ENCODE measurements at places on chromosomes 16 and 17.

DNA sequence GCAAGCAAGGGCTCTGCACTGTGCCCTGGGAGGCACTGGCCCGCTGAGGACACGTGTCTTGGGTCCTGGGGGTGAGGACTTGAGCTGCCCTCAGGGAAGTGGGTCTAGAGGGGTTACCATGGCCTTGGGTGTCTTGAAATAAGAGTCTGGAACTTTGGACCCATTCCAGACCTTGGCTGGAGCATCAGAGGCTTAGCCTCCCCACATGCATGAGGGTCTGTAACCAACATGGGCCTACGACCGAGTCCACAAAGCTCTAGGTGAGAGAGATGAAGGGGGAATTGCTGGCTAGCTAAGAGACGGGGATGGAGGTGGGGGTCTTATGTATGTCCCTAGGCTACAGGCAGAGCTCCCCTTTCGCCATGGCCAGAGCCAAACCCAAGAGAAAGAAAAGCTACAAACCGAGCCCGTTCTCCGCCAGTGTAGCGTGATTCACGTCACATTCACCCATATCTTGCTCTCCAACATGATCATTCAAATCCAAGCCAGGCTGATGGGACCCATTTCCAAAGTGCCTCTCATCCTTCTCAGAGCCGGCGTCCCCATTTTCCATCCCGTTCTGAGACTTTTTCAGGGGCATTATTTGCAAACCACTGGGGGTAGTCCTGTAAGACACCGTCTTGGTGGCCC, 120.1 kb downstream of the CDYL2 start:
- DNase-seq = no peak

DNA sequence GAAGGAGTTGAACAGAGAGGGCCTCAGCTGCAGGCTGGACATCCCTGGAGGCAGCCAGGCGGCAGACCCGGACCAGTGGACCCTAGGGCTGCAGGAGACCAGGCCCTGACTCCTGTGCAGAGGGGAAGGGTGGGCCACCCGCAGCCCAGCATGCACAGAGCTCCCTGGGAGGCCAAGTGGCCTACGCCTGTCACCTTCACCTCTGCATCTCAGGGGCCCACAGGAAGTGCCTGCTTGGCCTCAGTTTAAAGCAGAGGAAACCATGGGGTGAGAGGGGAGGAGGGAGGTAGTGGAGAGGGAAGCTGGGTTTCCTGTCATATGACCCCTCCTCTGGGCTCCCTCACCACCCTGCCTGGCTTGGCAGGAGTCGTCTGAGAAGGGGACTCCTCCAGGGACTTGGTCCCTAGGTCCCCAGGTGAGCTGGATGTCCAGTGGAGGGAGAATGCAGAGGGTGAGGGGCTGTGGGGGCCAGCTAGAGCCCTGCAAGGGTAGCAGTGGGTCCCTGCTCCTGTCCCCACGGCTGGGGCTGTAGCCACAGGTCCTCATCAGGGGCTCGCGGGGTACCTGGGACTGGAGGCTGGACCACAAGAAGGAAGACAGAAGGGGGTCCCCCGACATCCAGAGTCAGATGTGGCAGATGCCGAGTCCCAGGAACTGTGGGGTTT, at the start of gene TMC8:
Gene TMC8 (plus strand): TSS at position 335 of the 665 bp plus-strand sequence. CDS start 818 bp downstream, outside the sequence.
- DNase-seq = no peak

DNA sequence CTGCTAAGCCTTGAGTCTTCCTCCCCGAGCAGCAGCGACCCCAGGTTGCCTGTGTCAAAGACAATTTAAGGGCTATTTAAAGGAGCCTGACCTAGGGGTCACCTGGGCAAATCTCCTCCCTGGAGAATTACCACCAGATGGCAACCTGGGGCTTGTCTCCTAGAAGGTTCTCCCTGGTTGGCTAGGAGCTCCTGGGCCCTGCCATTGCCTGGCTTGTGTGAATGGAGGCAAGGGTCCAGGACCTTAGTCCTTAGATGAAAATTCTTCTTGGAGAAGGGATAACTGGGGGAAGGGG, 51.3 kb upstream of the TAC4 start:
- no peak for DNase-seq

- DNase-seq = no peak
Measured at GRCh38 chr17:31391496-31391949, at the start of gene RAB11FIP4. Gene RAB11FIP4 (plus strand): TSS chr17:31391675. CDS start chr17:31391853, 178 bp downstream.

GRCh38 chr16:35319536-35320192, 1860.3 kb downstream of the TP53TG3F start:
- DNase-seq = no peak

GRCh38 chr17:9183306-9183705, 162.0 kb downstream of the NTN1 start:
- no peak for DNase-seq

- no peak for DNase-seq
Measured at GRCh38 chr16:86075488-86075785, 176.5 kb downstream of the IRF8 start.

DNA sequence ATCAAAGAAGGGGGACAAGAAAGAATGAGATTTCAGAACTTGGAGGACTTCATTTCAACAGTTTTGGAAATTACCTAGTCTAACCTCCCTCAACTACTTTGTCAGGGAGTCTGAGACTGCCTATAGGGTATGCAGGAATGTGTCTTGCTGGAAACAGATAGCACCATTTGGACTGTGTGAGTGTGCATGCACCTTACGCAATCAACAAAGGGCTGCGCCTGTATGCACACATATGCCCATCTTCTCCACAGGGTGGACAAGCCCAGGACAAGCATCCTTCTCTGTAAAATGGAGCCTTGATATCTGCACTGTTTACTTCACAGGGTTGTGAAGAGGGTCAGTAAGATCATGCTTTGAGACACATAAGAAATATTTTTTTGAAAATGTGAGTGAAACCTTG, 305.7 kb upstream of the ASIC2 start:
- DNase-seq = no peak

GRCh38 chr17:20121359-20122253, 112.4 kb downstream of the SPECC1 start:
- peak; percentile 80 for DNase-seq

GRCh38 chr17:67245694-67246402, 852 bp upstream of the HELZ start:
- DNase-seq = peak; percentile 73

DNA sequence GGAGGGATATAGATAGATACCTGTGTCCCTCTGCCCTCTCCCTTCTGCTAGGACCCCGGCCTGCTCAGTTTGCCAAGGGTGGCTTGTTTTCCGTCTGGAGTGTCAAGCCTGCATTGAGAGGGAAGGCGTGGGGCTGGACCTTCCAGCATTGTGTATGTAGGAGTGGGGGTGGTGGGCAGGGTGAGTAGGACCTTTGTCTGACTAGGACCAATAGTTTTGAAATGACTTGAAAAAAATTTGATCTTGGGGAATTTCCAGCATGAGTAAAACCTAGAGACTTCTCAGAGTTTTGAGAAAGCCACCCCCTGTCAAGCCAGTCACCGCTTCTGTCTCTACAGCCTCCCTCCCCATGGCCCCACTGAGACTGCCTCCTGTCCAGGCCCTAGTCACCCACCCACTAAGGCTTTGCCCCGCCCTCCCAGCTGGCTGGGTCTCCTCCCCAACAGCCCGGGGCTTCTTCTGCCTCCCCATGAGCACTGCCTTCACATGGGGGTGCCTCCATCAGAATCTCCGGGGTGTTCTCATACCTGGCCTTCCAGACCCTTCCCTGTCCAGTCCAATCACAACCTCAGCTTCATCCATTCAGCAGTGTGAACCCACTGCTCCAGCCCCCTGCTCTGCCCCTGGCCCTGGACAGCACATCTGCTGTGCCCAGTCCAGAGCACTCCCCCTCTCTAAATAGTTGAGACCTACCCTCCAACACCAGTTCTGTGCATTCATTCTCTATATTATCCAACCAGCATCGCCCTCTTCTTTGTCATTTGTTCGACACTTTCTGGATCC, 207.0 kb downstream of the MSI2 start:
- DNase-seq = no peak

DNA sequence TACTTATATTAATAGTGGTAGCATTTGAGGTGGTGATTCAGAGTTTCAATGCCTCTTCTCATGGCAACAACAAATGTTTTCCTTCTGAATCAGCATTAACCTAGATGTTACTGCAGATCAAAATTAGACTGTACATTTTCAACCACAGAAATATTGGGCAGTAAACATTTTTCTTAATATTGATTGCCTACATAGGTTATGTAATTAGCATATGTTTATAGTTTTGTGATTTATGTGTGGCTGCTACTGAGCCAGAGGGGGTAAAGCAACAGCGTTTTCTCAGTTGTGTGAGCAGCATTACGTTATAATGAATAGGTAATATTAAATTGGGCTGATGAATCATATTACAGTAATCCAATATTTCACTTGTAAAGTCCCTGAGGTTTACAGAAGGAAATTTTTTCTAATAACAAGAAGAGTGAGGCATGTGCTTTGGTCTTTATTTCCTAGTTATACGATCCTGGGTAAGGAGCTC, 18.8 kb upstream of the BMERB1 start:
- no peak for DNase-seq

DNA sequence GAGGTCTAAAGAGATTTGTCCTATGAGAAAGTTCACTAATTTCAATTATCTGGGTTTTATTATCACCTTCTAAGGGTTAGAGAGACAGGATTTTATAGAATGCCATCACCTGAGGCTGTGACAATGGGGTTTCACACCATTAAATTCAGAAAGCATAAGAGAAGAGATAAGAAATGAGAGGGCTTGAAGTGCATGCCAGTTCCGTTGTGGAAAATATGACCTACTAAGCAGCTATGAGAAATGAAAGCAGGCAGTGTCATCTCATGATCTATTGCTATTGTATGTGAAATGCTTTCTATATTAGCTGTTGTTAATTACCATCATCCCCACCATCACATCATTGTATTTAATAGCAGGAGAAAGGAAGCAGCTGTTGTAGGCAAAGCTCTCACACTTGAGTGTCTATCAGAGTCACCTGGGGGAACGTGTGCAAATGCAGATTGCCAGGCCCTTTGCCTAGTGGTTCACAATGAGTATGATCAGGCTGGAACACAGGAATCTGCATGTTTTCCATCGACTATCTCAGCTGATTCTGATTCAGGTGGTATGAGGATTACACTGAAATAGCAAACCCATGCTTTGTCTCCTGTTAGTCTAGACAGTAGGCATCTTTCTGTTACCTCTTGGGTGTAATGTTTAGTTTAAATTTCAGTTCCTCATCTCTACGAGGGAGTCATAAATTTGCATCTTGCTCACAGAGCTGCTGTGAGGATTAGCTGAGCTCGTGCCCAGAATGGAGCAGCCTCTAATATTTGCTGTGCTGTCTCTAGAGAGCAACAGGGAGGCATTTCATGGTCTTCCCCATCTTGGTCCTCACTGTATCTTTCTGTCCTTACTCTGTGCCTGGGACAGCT, 256.4 kb downstream of the CDH13 start:
- DNase-seq = no peak

GRCh38 chr17:58513965-58514769, at the start of gene MTMR4:
Gene MTMR4 (minus strand): TSS chr17:58514638. CDS start chr17:58514407, 231 bp downstream.
- peak; percentile 87 for DNase-seq

DNA sequence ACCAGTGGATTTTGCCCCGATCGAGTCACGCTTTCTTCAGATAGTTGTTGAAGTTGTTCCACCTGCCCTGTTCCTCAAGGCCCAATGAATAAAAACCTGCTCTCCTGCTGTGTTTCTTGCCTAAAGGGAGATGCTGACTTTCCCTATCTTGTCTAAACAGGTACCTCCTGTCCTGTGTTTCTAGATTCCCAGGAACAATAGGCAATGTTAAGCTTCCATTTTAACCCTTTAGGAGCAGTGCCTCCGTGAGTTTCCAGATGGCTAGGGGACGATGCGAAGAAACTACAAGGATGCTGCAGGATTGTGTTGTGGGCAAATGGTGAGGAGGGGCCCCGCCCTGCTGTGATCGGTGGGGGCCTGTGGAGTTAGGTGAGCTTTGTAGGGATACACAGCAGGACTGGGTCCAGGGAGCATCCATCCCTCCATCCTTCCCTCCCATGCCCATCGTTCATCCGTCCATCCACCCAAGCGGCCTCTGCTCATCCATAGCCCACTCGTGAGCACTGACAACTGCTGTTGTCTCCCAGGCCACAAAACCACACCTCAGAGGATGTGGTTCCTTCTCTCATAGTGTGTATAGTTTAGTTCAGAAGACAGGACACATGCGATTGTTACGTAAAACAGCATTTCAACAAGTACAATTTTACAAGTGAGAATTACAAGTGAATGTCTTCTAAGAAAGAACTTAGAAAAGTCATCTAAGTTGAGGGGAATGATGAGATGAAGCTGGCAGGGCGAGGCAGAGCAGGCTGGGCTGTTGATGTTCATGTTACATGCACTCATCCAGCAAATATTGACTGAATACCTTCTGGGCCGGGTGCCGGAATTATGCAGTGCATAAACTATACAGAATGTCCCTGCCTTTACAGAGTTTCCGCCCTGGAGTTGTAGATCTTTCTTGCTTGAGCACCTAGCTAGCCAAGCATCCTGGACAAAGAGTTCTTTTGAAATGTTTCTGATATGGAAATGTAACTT, 5.2 kb downstream of the ARSG start:
- peak; percentile 40 for DNase-seq

- peak; percentile 60 for DNase-seq
Measured at GRCh38 chr17:49180303-49180702, 30.1 kb downstream of the GNGT2 start.

DNA sequence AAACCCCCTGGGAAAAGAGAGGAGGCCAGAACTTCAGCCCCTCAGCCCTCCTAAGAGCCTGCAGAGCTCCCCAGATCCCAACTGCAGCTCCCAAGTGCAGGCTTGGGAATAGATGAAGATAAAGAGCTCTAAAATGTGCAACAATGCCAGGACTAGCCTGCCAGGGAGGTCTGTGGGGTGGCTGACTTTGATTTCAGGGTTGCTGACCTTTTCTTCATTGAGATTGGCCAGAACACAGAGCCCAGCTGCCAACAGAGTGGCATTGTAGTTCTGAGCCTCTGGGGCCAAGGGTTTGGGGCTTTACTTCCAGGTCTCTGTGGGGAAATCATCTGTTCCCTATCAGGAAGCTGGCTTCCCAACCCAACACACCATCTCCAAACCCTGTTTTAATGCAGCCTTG, 120.6 kb downstream of the COPRS start:
- DNase-seq = no peak

GRCh38 chr17:40857535-40857934, 9.5 kb downstream of the KRT12 start:
- DNase-seq = peak; percentile 12

DNA sequence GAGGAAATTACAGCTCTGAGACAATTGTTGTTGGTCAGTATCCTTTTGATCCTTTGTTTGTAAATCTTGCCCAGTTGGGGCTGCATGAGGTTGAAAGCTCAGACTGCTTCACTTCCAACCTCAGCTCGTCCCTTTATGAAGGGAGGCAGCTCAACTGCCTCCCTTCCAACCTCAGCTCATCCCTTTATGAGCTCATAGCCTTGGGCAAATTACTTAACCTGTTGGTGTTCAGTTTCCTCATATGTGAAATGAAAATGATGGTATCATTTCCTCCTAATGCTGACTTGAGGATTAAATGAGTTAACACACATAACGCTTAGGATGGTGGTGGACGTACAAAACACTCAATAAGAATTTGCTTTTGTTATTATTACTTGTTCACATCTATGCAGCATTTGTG, 265.1 kb downstream of the CDH13 start:
- DNase-seq = no peak
